ENCODE measurements at places on chromosomes 13 and 19.

DNA sequence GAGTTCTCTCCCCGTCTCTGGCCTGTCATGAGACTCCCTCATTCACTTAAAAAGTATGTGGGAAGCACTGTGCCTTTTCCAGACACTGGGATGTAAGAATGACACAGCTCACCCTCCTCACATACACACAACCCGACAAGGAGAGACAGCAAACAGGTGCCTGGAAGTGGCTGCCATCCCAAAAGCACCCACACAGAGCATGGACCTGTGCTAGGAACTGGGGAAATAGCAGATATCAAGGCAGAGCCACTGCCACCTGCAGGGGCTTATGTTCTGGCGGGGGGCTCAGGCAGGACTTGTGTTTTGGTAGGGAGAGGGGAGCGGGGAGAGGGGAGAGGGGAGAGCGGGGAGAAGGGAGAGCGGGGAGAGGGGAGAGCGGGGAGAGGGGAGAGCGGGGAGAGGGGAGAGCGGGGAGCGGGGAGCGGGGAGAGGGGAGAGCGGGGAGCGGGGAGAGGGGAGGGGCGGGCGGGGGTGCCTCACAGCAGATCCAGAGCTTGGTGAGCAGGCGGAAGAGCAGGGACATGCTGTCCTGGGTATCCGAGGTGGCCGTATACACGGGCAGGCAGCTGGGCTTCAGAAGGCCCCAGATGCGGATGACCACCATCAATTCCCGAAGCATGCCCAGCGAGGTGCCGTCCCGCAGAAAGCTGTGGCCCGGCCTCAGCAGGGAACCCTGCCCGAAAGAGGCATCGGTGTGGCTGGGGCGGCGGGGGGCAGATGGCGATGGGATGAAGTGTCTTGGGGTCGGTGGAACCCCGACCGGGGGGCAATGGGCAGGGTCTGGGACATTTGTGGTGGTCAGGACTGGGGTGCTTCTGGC, 12.2 kb downstream of the CFD start:
- DNase-seq, result no peak

GRCh38 chr13:101382086-101382485, 34.2 kb downstream of the NALCN start:
- DNase-seq, result no peak

DNA sequence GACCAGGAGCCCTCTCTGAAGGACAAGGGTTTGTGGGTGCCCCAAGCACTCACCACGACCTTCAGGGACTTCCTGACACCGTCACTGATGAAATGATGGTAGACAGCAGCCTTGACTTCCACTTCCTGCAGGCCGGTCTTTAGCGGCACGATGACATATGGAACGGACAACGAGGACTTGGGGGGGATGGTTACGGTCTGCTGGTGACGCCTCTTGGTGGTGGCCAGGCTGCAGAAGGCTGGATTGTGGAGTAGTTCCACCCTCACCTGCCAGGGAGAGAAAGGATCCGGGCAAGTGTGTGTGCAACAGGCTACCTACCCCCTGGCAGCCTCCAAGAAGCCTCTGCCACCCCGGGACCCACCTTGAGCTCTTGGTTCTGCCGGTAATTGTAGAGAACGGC, 23.2 kb downstream of the C3 start:
- no peak for DNase-seq

DNA sequence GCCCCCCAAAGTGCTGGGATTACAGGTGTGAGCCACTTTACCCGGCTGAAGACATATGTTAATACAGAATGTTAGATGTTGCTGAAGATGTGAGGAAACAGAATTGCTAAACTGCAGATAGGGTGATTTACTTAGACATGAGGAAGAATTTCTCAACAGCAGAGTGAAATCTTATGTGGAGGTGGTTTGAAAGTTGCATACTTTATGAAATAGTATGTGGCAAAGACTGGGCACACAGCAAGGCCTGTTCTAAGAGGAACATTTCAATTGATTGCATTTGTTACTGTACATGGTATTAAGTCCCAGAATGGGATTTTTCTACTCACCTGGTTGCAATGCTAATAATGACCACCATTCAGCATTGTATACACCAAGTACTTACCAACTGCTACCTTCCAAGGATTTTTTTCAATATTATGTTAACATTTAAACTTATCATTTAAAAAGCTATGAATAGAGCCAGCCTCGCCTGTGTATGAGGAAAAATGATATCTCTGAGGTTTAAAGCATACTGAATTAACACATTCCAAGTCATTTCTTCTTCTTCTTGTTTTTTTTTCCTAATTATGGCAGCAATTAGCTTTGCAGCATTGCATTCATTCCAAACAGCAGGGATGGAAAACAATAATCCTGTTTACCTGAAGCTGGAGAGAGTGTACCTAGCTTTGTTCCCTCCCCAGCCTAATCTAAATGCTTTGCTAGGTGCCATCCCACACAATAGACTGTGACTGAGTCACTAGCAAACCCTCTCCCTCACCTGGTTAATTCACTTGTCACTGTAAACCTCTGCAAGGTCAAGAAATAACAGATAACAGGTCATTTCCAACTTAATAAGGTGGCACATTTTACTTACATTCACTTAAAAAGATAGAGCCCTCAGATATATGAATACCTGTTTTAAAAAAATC, 19.4 kb upstream of the KLF5 start:
- DNase-seq, result no peak

GRCh38 chr19:6113616-6114188, 3.4 kb upstream of the RFX2 start:
- no peak for DNase-seq

GRCh38 chr13:27219611-27220010, 31.7 kb upstream of the RPL21 start:
- no peak for DNase-seq

DNA sequence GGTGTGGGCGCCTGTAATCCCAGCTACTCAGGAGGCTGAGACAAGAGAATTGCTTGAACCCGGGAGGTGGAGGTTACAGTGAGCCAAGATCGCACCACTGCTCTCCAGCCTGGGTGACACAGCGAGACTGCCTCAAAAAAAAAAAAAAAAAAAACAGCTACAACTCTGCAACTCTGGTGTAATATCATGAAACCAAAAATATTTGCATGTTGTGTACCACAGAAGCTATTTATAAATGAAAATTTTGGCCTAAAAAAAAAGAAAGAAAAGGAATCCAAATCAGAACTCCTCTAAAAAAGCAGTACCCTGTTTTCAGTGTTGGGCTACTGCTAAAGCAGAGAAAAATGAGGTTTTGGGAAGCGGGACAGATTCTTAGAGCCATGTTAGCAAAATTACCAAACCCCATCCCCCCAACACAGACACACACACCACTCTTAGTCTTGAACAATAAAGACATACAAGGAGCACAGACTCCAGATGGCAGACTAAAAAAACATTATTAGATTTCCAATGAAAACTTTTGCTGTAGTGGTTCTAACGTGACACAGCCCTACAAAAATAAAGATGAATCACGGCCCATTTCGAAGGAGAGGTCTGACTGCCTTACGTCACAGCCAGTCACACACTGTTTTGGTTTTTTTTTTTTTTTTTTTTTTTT, 51.5 kb downstream of the INSR start:
- no peak for DNase-seq

GRCh38 chr13:49374585-49375290, 69.1 kb downstream of the CAB39L start:
- DNase-seq, result no peak

- DNase-seq, result no peak
These were observed 696.6 kb downstream of the LIG4 start for GRCh38 chr13:107518780-107519179.

DNA sequence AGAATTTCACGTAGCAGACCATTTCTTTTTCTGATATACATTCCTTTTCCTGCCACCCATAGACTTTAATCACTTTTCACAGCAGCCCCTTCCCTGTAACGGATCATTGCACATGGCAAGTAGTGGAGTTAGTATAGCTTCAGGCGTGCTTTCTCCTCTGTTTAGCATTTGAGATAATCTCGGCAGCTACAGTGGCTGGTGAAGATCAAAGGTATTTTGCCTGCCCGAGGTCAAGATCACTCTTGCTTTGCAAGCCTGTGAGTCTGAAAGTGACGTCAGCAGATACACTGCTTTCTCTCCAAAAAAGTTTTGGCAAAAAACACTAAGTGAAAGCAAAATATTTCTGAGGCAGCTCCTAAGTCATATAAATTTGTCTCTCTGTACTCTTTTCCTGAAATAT, 260.0 kb downstream of the NDFIP2 start:
- no peak for DNase-seq

GRCh38 chr13:69947582-69947981, 160.0 kb upstream of the ATXN8OS start:
- no peak for DNase-seq

DNA sequence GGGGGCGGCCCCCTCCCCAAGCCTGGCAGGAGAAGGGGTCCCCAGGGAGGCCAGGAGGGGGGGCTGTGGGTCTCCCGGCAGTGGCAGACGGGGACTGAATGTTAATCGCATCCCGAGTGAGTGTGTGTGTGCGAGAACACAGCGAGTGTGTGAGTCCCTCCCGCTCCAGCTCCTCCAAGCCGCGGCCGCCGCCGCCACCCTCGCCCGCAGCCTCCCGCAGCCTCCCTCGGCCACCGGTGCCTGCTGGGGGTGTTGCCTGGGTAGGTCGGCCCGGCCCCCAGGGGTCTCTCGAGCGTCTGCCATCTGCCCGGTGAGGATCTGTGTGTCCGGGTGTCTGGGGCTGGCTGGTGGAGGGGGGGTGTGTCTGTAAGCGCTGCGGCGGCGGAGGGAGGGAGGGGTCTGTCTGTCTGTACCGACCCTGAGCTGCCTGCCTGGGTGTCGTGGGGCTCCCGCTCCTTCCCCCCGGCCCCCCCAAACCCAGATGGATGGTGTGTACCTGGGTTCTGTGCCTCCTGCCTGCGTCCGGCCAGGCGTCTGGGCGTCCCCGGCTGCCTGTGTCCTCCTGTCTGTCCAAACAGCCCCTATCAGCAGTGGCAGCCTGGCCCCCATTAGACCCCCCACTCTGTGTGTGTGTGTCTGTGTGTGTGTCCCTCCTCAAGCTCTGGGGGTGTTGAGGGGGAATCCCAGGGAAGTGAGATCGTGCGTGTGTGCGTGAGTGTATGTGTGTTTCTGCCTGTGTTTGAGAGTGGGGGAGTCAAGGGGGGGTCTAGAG, at the start of gene GRIN2D:
Gene GRIN2D, plus strand, starts transcription at position 110 of the 772 bp plus-strand sequence. CDS start 4,725 bp downstream, outside the sequence.
- no peak for DNase-seq

GRCh38 chr19:54888239-54888638, 14.2 kb downstream of the FCAR start:
- no peak for DNase-seq

- DNase-seq, result no peak
These were observed 5.3 kb upstream of the KBTBD6 start for GRCh38 chr13:41137951-41138350.

DNA sequence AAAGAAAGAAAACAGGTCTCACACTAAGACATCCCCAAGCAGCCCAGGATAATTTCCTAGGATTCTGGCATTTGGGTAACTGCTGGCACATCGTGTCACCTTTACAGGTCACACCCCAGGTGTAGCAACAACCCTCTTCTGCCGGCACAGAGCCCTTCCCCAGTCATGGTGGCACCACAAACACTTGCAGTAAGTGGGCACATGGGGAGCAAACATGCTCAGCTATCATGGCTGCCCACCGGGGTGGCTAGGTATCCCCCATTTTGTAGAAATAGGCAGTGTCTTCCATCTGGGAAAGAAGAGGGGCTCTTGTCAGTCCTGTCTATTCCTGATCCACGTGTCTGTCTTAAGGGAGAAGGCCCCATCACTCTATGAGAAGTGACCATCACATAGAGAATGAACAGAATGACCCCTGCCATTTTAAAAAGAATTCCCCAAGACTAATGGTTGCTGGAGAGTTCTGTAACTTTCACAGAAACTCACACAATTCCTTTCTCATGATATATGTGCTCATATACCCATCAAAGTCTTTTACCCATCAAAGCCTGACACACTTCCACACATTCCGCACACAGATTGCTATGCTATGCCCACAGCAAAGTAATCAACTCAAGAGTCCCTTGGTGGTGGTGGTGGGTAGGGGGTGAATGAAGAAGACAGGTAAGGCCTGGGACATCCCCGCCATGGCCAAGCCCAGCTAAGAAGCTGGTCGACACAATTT, 33.3 kb downstream of the BRD4 start:
- DNase-seq, result no peak

DNA sequence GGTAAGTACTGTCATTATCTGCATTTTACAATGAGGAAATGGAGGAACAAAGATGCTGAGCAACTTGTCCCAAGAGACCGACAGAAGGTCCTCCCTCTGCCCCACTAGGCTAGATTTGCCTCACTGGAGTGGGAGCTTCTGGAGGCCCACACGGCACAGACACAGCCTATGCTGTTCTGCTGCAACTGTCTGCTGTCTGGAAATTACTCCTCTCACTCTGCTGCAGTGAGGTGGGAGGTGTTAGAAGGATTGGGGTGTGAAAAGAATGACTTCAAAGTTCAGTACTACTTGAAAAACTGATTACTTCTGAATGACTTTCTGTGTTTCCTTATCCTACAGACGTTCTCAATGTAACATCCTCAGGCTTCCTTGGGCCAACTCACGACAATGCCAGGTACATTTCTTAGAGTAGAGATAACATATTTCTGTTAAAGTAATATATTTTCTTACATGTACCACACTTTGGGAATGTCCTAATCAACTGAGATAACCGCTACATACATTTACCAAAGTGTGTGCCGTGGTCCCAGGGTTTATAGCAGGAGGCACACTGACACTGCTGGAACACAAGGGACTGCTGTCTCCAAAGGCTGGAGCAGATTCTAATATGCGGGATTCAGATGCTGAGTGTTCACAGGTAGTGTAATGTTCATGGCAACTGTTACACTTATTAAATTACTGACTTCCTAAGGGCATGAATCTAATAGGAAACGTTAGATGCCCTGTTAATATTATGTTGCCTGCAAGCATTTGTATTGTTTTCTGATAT, 53.5 kb upstream of the WASF3 start:
- DNase-seq, result no peak

- no peak for DNase-seq
These were observed 689 bp downstream of the DCUN1D2 start for GRCh38 chr13:113489549-113490495.

GRCh38 chr13:44384778-44385177, 11.2 kb downstream of the SERP2 start:
- DNase-seq, result no peak

GRCh38 chr13:30103161-30103840, 204.1 kb downstream of the KATNAL1 start:
- DNase-seq, result no peak

DNA sequence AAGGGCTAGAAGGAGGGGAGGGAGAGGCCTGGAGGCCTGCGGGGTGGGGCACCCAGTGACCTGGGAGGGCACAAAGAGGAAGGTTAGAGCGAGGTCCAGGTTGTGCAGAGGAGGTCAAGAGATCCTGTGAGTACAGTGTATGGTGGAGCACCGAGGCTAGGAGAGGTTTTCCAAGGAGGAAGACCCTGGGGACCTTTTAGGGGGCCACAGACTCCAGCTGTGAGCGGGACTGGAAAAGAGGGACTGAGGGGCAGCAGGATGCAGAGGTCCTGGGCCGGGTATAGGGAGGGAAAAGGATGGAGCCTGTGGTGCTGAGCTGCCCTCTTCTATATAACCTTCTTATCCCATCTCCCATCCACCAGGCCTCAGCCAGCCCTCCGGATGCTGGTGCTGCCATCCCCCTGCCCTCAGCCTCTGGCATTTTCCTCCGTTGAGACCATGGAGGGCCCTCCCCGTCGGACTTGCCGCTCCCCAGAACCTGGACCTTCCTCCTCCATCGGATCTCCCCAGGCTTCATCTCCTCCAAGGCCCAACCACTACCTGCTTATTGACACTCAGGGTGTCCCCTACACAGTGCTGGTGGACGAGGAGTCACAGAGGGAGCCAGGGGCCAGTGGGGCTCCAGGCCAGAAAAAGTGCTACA, 863 bp downstream of the ZNF581 start:
- DNase-seq, result no peak
